ENCODE measurements at places on chromosomes 1 and 21.

DNA sequence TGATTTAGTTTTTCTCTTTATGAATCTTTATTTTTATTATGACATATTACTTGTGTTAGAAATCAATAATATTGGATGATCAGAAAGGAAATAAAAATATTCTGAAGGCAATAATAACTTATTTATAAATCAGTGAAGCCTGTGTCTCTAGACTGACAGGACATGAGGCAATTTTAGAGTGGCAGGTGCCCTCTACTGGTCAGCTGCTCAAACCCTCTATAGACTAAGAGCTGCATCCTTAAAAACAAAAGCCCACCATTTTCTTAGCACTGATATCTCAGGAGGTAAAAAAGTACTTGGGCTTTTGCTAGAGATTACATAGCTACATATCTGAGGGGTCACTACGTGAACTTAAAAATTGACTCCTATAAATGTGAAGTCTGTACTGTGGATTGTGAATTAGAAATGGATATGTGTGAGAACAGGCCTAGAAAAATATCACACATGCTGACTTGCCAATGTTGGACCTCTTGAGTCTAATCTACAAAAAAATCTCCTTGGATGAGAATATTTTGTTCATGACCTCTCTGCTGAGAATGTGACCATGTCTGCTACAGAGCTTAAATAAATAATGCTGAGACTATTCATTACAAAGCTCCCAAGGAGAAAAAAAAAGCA lies 597.9 kb upstream of the ADAMTS5 start:
- DNase-seq, result no peak

- no peak for DNase-seq
Observed at GRCh38 chr21:27719226-27719625, 752.3 kb upstream of the ADAMTS5 start.

GRCh38 chr1:151511636-151512215 lies 539 bp downstream of the CGN start:
- DNase-seq, result peak; percentile 9

GRCh38 chr1:23720256-23720995 lies 22.8 kb upstream of the ELOA start:
- no peak for DNase-seq

DNA sequence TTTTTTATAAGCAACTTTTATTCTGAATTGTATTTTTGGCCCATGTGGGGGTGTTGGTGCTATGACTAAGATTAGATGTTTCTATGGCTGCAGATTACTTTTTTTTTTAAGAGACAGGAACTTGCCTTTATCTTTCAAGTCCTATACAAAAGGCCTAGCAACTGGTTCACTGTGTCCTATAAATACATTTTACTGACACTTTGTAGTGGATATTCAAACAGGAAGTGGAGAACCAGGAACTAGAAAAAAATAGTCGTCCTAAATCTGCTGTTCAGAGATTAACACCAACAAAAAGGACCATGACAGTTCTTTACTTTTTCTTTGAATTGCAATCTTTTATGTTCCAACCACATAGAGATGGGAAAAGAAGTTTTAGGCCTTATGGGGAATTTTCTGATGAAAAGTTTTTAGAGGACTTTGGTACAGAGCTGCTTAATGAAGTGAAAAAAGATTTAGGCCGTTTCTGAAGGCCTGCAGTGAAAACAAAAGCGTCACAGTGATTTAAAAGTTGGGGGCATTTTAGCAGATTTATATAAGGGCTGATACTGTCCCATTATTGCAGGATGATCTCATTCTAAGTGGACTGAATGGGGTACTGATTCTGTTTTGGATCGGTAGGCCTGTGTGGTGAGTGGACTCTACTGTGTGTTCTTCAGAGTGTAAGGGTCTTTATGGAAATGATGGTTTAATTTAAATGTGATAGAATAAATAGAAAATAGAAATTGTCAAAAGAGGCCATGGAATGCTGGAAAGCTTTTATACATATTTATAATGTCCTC lies 136.4 kb upstream of the DEPDC1 start:
- DNase-seq, result no peak

DNA sequence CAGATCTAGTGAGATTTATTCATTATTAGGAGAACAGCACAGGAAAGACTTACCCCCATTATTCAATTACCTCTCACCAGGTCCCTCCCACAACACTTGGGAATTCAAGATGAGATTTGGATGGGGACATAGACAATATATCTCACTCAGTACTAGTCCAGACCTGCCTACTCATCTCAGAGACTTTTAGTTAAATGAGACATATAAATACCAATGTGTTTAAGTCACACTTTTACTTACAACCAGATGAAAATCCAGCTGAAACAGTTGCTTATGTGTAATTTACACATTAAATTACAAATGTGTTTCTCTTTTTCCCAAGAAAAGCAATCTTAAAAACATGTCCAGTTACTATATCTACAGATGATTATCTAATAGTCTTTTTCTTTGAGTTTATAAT lies 1145.6 kb downstream of the KCNT2 start:
- DNase-seq, result no peak

DNA sequence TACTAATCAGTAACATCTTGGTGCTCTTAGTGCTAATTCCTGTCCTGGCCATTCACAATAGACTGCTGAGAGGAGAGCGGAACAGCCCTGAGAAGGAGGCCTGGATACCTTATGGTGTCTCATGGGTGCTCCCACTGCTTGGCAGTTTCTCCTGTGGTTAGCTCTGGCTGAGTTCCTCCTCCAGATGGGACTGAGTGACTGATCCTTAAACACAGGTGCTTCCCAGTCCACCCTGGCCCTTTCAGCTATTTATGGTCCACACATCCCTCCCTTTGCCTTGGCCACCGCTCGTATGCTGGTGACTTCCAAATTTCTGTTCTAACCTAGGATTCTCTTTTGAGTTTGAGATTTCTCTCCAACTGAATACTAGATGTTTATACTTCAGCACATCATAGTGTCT lies 157.0 kb upstream of the CACNA1E start:
- DNase-seq, result no peak

GRCh38 chr1:201655243-201655642 lies 116.3 kb downstream of the NAV1 start:
- DNase-seq, result no peak

DNA sequence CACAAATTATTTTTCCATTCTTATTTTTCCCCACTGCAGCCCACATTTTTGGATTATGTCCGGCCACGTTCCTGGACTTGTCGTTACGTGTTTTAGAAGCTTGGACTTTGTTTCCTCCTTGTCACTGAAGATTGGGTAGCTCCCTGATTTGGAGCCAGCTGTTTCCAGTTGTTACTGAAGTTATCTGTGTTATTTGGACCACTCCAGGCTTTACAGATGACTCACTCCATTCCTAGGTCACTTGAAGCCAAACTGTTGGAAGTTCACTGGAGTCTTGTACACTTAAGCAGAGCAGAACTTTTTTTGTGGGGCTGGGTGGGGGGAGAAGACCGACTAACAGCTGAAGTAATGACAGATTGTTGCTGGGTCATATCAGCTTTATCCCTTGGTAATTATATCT lies 12.2 kb upstream of the AXDND1 start:
- DNase-seq, result no peak

GRCh38 chr1:81876901-81877733 lies 76.4 kb downstream of the ADGRL2 start:
- DNase-seq, result no peak

- no peak for DNase-seq
Observed at GRCh38 chr1:50084389-50084788, 24.3 kb upstream of the ELAVL4 start.

Data from stimulated activated CD4-positive, alpha-beta T cell treated with anti-CD3 and anti-CD28 coated beads, Interleukin-15, amount 100 ng/mL, for 1 hour (primary cell).